ENCODE measurements at places on chromosomes 3 and 15. TPM values are rescaled to one million over a fixed set of nuclear protein-coding genes. Genes with fewer than 3 reads are reported as not detected.

The ZDHHC23 gene
- not detected for total RNA-seq

The VGLL3 gene
- total RNA-seq, result 43.0 TPM

The RBMS3 gene
- total RNA-seq, result 28.9 TPM

The BNC1 gene
- total RNA-seq, result 8.7 TPM

The VWA5B2 gene
- total RNA-seq, result not detected

The IQCF5 gene
- total RNA-seq, result not detected

The ST8SIA2 gene
- total RNA-seq, result not detected

The PLA2G4D gene
- not detected for total RNA-seq

The CP gene
- not detected for total RNA-seq

The SLC38A3 gene
- total RNA-seq, result not detected

The PLA2G4E gene
- not detected for total RNA-seq

The PTH1R gene
- 1.6 TPM for total RNA-seq

The WDR5B gene
- total RNA-seq, result 3.9 TPM

The TEX9 gene
- 1.9 TPM for total RNA-seq

The C3orf85 gene
- total RNA-seq, result not detected

The GLDN gene
- 0.53 TPM for total RNA-seq

The LAMB2 gene
- 358 TPM for total RNA-seq

The THRB gene
- 7.3 TPM for total RNA-seq

The CD80 gene
- not detected for total RNA-seq

The IGSF11 gene
- under 0.01 TPM for total RNA-seq

The TTC23 gene
- total RNA-seq, result 21.1 TPM

The ASB14 gene
- not detected for total RNA-seq

The VEPH1 gene
- total RNA-seq, result 92.5 TPM

The RAB6B gene
- not detected for total RNA-seq

The C15orf62 gene
- total RNA-seq, result 0.18 TPM

The CHRNA3 gene
- not detected for total RNA-seq

The NGRN gene
- total RNA-seq, result 65.2 TPM

The CRYGS gene
- not detected for total RNA-seq

The COLQ gene
- 9.8 TPM for total RNA-seq
